ENCODE measurements at places on chromosomes 5 and 9.

- no peak for DNase-seq
Observed at GRCh38 chr9:91948597-91949391, 1.2 kb downstream of the ROR2 start.

DNA sequence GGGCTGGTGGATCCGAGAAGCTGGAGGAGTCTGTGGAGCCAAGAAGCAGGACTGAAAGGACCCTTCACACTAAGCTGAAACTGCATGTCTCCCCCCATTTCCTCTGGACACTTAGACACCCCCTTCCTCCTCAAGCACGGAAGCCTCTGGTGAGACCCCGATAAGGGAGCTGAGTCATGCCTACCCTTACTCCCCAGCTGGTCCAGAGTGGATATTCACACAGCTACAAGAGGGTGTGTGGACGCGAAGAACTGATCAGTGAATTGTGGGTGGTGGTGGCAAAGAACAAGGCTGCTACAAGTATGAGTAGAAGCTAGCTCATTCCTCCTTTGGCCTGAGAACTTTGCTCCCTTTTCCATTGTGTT, 4.3 kb downstream of the TLN1 start:
- no peak for DNase-seq

DNA sequence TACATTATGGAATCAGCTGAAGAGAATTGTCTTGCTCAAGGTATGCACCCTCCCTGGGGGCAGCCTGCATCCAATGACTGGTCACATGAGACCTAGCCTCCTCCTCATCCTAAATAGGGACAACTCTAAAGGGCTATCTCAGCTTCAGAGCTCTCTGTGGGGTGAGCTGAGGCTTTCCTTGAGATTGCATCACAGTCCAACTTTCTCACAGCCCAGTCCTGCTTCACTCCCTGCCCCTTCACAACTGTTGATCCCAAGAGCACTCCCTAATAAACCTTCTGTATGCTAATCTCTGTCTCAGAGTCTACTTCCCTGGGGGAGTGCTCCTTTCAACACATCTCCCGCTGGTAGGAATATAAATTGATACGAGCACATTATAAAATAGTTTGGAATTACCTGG, 44.1 kb upstream of the ERBIN start:
- no peak for DNase-seq

DNA sequence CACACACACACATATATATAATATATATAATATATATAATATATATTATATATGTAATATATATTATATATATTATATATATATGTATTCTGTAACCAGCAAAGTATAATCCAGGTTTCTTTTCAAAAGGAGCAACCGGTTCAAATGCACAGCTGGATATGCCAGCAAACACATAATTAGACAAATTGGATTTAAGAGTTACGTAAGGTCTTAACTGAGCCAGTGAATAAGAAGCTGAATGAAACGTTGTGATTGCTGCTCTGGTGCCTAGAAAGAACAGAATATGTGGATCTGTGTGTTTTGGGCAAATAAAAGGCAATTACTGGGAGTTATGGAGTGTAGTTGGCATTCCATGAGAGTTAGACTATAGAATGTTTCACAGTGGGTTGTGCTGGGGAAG, 178.1 kb downstream of the SLF1 start:
- DNase-seq, result no peak

DNA sequence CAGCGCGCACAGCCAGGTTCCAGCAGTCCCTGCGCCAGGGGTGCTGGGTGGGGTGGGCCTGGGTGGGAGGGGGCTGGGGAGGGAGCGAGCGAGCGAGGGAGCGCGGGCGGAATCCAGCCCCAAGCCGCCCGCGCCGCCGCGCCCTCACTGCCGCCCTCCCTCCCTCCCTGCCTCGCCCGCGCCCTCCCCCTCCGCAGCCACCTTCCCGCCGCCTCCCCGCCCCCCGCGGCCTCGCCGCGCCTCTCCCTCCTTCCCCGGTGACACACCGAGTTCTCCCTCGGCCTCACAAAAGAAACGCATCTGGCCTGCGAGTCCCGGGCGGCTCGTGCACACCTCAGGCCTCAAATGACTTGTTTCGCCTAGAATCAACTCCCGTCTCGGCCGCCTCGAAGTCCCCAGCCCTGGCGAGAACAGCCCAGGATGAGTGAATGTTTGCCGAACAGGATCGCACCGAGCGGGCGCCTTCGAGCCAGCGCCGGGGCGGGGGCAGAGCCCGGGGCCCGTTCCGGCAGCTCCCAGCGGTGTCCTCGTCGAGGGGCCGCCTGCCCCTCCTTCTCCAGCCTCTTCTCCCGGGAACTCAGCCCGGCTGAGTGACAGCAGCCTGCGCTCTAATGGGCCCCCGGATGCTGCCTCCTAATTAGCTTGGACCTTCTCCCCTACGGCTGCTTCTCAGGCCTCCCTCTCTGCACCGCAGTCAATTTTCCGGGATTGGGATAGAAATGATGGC, 371 bp upstream of the PITX1 start:
- peak; percentile 38 for DNase-seq

- no peak for DNase-seq
Observed at GRCh38 chr9:70120834-70121510, 77.3 kb downstream of the MAMDC2 start.

DNA sequence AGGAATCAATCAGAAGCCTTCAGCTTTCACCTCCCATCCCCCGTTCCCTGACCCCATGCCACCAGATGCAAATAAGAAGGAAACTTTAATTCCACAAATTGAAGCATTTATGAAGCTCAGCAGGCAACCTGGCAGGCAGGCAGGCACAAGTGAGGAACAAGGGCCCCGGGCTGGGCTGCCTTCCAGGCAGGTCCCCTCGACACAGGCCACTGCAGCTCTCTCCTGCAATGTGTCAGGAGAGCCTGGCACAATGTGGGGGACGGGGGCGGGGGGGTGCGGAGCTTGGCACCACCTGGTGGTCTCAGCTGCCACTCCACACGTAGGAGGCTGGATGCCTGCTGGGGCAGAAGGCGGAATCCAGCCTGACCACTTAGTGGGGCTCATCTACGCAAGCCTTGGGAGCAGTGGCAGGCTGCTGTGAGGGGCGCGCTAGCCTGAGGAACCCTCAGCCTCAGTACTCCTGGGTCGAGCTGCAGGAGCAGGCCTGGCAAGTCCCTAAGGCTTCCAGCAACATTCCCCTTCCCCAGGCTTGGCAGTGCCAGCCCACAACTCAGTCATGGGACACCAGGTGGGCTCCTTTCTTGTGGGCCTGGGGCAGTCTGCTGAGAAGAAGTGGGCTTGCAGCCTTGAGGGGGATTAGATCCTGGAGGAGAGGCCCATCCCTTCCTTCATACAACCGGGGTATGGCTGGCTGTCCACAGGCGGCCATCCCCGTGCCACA, 50.2 kb upstream of the KCNMB1 start:
- DNase-seq, result peak; percentile 68

DNA sequence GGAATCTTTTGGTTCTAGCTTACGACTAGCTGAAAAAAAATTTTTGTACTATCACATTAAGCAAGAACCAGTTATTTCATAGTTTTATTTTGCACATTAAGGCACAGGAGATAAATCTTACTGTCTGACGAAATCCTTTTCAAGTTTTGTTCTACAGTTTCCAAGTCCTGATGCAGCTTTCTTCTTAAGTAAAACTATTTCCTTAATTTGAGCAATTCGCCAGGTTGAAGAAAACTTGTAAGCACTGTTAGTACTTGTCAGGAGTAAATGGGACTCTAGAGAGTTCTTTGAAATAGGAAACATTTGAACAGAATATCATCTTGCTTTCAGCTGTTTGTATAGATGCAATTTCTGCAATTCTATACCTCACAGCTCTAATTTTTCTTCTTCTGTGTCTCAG, 318.8 kb upstream of the ELAVL2 start:
- DNase-seq, result no peak

GRCh38 chr5:172101547-172102217, 86.3 kb downstream of the STK10 start:
- no peak for DNase-seq

- DNase-seq, result no peak
Observed at GRCh38 chr5:148951612-148952011, 111.2 kb downstream of the SH3TC2 start.

GRCh38 chr9:90024409-90024808, 419.6 kb downstream of the GADD45G start:
- no peak for DNase-seq

DNA sequence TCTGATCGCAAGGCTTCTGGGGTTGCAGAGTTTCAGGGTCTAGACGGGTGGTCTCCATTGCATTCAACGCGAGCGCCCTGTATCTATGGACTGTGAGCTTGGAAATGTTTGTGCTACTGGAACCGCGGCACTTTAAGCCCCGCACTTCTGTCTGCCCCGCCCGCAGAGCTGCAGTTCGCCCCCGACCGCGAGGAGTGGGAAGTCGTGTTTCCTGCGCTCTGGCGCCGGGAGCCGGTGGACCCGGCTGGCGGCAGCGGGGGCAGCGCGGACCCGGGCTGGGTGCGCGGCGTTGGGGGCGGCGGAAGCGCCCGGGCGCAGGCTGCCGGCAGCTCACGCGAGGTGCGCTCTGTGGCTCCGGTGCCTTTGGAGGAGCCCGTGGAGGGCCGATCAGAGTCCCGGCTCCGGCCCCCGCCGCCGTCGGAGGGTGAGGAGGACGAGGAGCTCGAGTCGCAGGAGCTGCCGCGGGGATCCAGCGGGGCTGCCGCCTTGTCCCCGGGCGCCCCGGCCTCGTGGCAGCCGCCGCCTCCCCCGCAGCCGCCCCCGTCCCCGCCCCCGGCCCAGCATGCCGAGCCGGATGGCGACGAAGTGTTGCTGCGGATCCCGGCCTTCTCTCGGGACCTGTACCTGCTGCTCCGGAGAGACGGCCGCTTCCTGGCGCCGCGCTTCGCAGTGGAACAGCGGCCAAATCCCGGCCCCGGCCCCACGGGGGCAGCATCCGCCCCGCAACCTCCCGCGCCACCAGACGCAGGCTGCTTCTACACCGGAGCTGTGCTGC, 1.0 kb downstream of the ADAMTS19 start:
- DNase-seq, result no peak

- DNase-seq, result no peak
Observed at GRCh38 chr9:136046554-136046920, 48.6 kb downstream of the NACC2 start.

- DNase-seq, result no peak
Observed at GRCh38 chr5:4627131-4627530, 513.0 kb upstream of the ADAMTS16 start.

GRCh38 chr5:81242906-81243436, 9.8 kb downstream of the CKMT2 start:
- DNase-seq, result peak; percentile 9

DNA sequence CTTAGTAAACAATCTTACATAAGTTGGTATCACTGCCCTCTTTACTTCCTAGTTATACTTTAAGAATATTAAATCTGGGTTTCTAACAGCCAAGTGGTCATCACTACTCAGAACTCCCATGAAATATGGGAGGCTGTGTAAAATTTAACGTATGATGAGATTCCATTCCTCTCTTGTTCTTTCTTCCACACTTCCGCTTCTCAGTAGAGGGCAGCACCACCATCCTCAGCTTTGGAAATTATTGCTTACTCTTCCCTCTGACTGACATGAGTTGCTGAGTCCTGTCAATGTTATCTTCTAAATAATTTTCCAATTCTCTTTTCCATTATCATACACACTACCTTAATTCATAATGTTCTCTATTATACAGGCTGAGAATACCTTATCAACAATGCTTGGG, 194.0 kb downstream of the RFX3 start:
- DNase-seq, result no peak

- DNase-seq, result peak; percentile 51
Observed at GRCh38 chr9:112809351-112809848, 58.8 kb downstream of the SNX30 start.

DNA sequence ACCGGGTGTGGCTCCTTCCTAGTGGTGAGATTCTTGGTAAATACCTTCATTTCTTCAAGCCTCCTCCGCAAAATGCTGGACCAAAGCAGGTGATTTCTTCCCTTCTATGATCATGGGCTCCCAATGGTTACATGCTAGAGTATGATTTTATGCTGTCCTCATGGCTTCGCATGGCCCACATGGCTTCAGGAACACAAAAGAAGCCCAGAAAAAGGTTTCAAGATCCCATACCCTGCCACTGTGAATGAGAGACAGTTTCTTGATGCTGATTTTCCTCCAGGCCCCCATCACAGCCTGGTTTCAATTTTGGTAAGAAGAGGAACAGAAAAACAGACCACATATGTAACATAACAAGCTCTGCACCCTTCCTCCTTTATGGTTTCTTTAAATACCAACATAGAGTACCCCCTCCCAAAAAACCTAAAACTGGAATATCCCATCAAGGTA, 2.4 kb upstream of the RXFP3 start:
- DNase-seq, result no peak

Measured in DMS79 treated with DMSO at 0.1 percent for 48 hours (cell line).